Mammary epithelial cell (primary cell): ENCODE measurements at places on chromosomes 6 and 20. TPM values are rescaled to one million over a fixed set of nuclear protein-coding genes. Genes with fewer than 3 reads are reported as not detected.

DAAM2 gene
- polyA plus RNA-seq, result 0.02 TPM

TP53TG5 gene
- polyA plus RNA-seq, result not detected

NNAT gene
- polyA plus RNA-seq, result 0.86 TPM

ITPR3 gene
- 106 TPM for polyA plus RNA-seq

GPLD1 gene
- polyA plus RNA-seq, result 0.03 TPM

DNA sequence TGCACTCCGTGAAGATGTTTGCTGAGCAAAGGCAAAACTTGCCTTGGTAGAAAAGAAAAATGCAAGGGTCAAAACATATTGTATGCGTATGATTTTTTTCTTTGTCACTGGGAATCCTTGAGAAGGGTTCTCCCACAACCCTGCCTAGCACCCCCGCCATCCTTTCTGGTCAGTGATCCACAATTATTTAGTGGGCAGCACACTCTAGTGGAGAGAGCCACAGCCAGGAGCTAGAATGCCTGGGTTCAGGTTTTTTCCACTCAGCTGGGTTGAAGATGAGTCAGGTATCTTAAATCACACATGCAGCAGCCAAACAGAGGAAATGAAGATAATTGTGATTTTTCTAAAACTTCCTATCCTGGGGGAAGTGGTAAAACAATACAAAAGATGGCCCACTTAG is 243.1 kb downstream of the PKHD1 start:
- DNase-seq, result no peak
